ENCODE measurements at places on chromosomes 3 and 15. TPM values are rescaled to one million over a fixed set of nuclear protein-coding genes. Genes with fewer than 3 reads are reported as not detected.

DNA sequence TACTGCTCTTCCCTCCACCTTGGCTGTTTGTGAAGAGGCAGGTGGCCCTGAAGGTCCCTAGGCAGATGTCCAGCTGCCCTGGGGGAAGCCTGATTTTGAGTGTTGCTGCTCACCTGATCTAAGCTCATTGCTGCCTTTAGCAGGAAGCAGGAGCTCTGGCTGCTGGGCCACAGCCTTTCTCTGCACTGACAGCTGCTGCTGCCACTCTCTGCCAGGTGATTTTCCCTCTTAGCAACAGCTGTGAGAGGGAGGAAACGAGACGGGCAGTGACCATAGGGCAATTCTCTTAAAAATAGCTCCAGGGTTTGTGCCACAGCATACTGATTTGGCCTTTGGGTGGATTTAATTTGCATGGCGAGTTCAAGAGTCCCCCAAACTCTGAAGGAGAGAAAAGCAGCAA lies 415.8 kb upstream of the SEMA6D start:
- no peak overlapping the region for H3K4me3 ChIP-seq
- no peaks in the 10 kb centered on the region for H3K36me3 ChIP-seq
- H3K4me1 ChIP-seq, result no peaks in the 10 kb centered on the region
- peak overlapping the region; percentile 67 for H3K27ac ChIP-seq

GRCh38 chr15:77569729-77570125 lies 63.0 kb downstream of the LINGO1 start:
- peak overlapping the region; percentile 36 for H3K4me3 ChIP-seq
- H3K4me1 ChIP-seq, result no peaks in the 10 kb centered on the region
- peak overlapping the region; percentile 64 for H3K27ac ChIP-seq
- H3K27me3 ChIP-seq, result no peaks in the 10 kb centered on the region
- no peaks in the 10 kb centered on the region for H3K36me3 ChIP-seq
- no peak for DNase-seq

DNA sequence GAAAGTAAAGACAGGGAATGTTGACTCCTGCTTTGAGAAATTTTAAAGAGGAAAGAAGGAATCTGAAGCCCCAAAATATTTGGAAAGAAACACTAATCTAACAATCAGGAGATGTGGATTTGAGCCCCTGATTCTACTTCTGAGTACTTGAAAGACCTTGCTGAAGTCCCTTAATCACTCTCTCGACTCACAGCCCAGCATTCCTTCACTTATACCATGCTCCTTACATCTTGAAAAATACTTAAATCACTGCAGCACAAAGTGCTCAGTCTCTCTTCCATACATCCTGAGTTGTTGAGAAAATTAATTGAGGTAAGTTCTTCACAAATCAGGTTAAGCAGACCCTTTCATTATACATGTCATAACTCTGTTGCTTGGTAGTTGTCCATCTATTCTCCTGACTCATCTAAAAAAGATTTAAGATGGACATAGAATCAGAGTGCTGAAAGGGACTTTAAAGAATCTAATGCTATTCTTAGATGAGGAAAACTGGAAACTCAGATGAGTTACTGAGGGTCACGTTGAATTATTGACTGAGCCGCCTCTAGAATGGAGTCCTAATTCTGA lies 72.8 kb upstream of the THSD4 start:
- no peak overlapping the region for H3K27ac ChIP-seq
- no peaks in the 10 kb centered on the region for H3K36me3 ChIP-seq
- no peaks in the 10 kb centered on the region for H3K27me3 ChIP-seq
- no peak overlapping the region for H3K4me3 ChIP-seq

- DNase-seq, result no peak
- no peak overlapping the region for H3K4me3 ChIP-seq
- H3K27me3 ChIP-seq, result no peaks in the 10 kb centered on the region
- no peaks in the 10 kb centered on the region for H3K36me3 ChIP-seq
Observed at GRCh38 chr3:69009559-69010410, 3.7 kb downstream of the EOGT start.

DNA sequence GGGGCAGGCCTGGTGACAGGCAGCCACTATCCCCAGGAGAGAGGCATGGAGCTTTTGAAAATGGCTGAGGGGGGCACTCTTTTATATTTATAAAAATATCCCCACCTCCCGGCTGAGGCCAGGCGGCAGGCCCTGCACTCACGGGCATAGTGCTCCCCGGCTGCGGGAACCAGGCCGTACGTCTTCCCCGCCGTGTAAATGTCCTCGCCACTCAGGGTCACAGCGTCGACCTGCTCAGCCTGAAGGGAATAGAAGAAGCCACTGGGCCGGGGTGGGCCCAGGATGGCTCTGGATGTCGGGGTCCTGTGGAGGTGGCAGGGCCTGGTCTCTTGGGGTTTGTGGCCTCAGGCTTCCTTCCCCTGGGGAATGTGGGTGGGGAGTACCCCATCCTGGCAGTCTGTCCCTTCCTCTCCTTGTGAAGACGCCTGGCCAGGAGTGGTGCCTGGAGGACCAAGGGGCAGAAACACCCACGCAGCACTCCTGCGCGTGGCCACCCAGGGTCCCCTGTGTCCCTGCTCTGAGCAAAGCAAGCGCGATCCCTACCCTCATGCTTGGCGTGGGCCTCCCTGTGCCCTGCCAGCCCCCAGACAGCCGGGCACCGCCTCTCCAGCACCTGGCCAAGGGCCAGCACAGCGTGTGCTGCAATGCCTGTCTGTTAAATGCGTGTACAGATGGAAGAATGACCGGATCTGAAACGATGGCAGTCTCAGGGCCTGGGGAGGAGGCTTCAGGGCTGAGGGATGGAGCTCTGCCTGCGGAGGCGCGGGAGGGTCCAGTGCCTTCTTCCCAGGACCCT lies 18.9 kb downstream of the MELTF start:
- H3K36me3 ChIP-seq, result no peaks in the 10 kb centered on the region
- H3K4me3 ChIP-seq, result no peak overlapping the region
- H3K4me1 ChIP-seq, result no peaks in the 10 kb centered on the region

DNA sequence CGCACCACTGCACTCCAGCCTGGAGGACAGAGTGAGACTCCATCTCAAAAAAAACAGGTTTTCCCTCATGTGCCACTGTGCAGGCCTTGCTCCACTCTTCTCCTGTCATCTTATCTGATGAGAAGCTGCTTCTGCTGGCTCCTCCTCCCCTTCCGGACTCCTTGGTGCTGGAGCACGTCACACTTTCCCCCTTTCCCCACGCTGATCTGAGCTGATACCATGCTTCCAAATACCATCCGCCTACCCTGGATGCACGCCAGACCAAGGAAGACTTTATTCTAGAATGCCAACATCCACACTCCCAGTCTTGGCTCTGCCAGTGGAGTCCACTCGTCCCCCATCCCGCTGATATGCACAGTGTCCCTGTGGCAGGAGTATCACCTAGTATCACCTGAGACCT lies 31.3 kb downstream of the HOMER2 start:
- no peak overlapping the region for H3K4me3 ChIP-seq
- no peaks in the 10 kb centered on the region for H3K27me3 ChIP-seq
- no peaks in the 10 kb centered on the region for H3K4me1 ChIP-seq
- peak overlapping the region; percentile 83 for H3K27ac ChIP-seq

DNA sequence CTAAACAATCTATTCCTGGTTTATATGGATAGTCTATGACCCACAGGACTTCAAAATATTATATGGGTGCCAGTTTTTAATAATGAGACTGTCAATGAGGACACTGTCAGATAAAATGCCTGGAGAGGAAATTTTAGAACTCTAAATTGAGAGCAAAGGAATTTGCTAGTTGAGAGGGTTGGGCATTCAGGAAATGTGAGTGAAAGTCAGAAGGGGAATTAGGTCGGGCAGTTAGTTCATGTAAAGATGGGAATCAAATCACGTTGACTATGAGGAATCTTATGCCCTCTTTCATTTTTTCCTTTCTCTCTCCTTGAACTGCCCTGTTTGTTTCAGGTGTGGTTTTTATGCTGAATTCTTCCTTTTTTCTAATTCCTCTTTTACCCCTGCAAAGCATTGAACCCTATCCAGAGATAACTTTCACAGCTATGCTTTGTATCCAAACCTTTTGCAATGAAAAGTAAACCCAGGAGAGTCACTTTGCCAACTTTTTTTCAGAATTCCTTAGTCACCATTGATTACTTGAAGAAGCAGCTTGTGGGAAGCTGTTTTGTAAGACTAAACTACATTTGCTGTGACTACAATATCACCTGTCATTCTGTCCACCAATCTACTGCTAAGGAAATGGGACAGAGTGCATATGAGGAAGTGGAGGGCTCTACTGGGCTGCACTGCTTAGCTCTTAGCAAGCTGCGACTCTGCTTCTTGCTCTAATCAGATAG lies 27.8 kb downstream of the CHP1 start:
- no peaks in the 10 kb centered on the region for H3K36me3 ChIP-seq
- H3K4me1 ChIP-seq, result no peaks in the 10 kb centered on the region
- H3K4me3 ChIP-seq, result no peak overlapping the region
- DNase-seq, result no peak
- peak overlapping the region; percentile 46 for H3K27ac ChIP-seq
- H3K27me3 ChIP-seq, result no peaks in the 10 kb centered on the region

- H3K36me3 ChIP-seq, result no peaks in the 10 kb centered on the region
- peak overlapping the region; percentile 17 for H3K27ac ChIP-seq
- DNase-seq, result no peak
- H3K27me3 ChIP-seq, result no peaks in the 10 kb centered on the region
- no peak overlapping the region for H3K4me3 ChIP-seq
- H3K4me1 ChIP-seq, result peaks cover 8% of the 10 kb centered on the region
Observed at GRCh38 chr15:57198654-57199291, 177.5 kb upstream of the CGNL1 start.

DNA sequence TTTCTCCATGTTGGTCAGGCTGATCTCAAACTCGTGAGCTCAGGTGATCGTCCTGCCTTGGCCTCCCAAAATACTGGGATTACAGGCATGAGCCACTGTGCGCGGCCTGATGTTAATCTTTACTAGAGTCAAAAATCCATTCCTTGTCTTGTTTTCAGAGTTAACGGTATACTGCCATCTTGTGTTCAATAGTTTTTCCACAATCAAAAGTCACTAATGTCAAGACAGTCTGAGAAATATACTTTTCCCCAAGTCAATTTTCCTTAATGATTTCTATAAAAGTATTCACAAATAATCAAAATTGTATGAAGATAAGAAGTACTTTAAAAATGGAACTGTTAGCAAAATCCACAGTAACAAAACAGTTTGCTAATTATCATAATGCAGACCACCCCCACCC lies 8.5 kb downstream of the CRBN start:
- H3K27ac ChIP-seq, result no peak overlapping the region
- H3K4me3 ChIP-seq, result no peak overlapping the region
- no peaks in the 10 kb centered on the region for H3K27me3 ChIP-seq
- H3K4me1 ChIP-seq, result no peaks in the 10 kb centered on the region
- H3K36me3 ChIP-seq, result peaks cover 20% of the 10 kb centered on the region
- DNase-seq, result no peak

- H3K36me3 ChIP-seq, result no peaks in the 10 kb centered on the region
- H3K4me1 ChIP-seq, result no peaks in the 10 kb centered on the region
- H3K27me3 ChIP-seq, result no peaks in the 10 kb centered on the region
- DNase-seq, result no peak
Observed at GRCh38 chr3:146715170-146715569, 110.0 kb upstream of the PLSCR5 start.

- H3K4me3 ChIP-seq, result no peak overlapping the region
- H3K4me1 ChIP-seq, result no peaks in the 10 kb centered on the region
- H3K27me3 ChIP-seq, result no peaks in the 10 kb centered on the region
- H3K27ac ChIP-seq, result no peak overlapping the region
- no peak for DNase-seq
Observed at GRCh38 chr3:1677576-1678156, 421.0 kb upstream of the CNTN4 start.

DNA sequence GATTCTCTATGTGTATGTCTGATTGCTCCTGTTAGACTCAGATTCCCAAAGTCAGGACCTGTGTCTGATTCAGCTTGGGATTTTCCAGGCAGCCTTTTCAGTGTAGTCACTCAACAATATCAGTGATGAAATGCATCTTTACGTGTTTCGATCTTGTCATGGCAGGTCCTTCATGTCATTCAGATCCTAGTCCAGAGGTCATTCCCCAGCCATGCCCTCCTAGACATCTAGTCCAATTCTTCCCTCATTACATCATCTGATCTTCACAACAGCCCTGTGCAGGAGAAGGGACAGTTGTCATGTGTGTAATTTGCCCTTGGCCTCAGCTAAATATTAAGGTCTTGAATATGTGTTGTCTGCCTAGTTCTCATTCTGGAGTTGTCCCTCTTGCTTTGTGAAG lies 153.2 kb upstream of the NR2E3 start:
- H3K36me3 ChIP-seq, result no peaks in the 10 kb centered on the region
- H3K4me3 ChIP-seq, result no peak overlapping the region
- no peaks in the 10 kb centered on the region for H3K27me3 ChIP-seq
- H3K4me1 ChIP-seq, result peaks cover 5% of the 10 kb centered on the region

DNA sequence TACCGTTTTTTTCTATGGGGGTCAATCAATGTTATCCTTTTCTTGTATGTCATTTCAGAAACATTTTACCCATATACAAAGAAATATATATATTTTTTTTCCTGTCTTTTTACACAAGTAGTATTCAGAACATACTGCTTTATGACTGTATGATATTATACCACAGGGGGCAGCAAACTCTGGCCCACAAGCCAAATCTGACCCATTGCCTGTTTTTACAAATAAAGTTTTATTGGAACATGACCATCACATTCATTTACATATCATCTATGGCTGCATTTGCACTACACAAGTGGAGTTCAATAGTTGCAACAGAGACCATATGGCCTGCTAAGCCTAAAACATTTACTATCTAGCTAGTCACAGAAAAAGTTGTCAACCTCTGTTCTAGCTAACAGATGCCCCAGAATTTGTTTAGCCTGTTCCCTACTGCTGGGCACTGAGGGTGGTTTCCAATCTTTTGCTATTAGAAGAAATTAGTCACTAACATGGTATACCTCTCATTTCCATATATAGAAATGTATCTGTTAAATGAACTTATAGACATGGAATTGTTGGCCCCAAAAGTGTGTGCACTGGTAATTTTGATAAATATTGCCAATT lies 57.7 kb downstream of the BFSP2 start:
- H3K27me3 ChIP-seq, result no peaks in the 10 kb centered on the region
- H3K4me1 ChIP-seq, result no peaks in the 10 kb centered on the region
- H3K36me3 ChIP-seq, result no peaks in the 10 kb centered on the region
- no peak overlapping the region for H3K27ac ChIP-seq
- no peak overlapping the region for H3K4me3 ChIP-seq

DNA sequence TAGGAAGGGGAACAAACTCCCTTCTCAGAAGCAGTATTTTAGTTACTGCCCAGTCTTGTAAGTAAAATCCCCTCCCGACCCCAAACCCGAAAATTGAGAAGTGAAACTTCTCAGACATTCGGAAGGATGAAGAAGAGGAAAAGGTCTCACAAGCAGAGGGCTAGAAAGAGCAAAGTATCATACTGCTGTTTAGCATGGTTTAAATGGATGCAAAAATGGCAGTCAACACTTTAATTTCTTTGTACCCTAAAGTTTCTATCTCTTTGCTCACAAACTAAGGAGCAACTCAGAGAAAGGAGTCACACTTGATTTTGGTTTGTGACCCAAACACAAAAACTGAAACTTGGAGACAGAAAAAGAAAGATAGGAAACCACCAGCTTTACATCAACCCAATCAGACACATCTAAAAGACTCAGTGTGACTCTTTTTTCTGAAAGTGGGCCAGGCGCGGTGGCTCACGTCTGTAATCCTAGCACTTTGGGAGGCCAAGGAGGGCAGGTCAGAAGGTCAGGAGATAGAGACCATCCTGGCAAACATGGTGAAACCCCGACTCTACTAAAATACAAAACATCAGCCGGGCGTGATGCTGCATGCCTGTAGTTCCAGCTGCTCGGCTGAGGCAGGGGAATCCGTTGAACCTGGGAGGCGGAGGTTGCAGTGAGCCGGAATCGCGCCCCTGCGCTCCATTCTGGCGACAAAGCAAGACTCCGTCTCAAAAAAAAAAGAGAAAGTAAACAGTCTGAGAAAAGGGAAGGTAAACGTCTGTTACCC lies 63.2 kb upstream of the ATP11B start:
- H3K27ac ChIP-seq, result no peak overlapping the region
- H3K4me1 ChIP-seq, result no peaks in the 10 kb centered on the region
- no peak overlapping the region for H3K4me3 ChIP-seq
- no peaks in the 10 kb centered on the region for H3K27me3 ChIP-seq
- H3K36me3 ChIP-seq, result no peaks in the 10 kb centered on the region

Gene TMEM158
- 2.0 TPM for total RNA-seq

Gene FGF12
- 0.66 TPM for total RNA-seq

Gene CHAC1
- 11.9 TPM for total RNA-seq

Gene EHHADH
- total RNA-seq, result 5.6 TPM

Gene LARP6
- 18.6 TPM for total RNA-seq

Measured in breast epithelium (tissue), 4 donors.